ENCODE measurements at places on chromosomes 2 and 18.

- no peak for DNase-seq
Measured at GRCh38 chr2:221205103-221205673, 366.9 kb downstream of the EPHA4 start.

DNA sequence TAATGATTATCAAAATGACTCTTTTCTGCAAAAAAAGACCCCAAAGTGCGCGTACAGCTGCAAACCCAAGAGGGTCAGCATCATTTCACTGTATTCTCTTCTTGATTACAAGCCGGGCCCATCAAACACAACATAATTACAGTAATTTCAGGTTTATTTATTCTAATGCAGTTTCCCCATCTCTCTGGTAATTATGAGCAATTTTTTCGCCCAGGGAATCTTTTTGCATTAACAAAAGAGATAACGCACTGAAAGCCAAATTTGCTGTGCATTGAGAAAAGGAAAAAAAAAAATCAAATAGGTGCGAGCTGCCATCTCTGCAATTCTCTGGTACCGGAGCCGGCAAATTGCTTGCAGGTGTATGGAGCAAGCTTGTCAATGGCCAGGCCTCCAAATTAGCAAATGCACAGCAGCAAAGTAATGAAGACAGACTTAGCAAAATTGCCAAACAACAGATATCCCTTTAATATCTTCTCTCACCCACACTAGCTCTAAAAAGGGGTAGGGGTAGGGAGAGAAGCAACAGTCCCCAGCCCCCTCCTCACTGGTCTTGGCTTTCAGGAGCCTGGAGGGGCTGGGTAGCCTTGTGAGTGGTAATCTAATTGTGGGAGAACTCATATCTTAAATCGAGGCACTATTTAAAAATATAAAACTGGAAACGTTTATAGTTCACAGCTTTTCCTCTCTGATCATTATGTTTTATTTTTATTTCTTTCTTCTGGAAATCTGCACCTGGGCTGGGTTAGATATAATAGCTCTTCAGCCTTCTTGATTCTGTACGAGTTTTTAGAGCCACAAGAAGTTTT, 6.7 kb downstream of the DLX1 start:
- DNase-seq, result no peak

DNA sequence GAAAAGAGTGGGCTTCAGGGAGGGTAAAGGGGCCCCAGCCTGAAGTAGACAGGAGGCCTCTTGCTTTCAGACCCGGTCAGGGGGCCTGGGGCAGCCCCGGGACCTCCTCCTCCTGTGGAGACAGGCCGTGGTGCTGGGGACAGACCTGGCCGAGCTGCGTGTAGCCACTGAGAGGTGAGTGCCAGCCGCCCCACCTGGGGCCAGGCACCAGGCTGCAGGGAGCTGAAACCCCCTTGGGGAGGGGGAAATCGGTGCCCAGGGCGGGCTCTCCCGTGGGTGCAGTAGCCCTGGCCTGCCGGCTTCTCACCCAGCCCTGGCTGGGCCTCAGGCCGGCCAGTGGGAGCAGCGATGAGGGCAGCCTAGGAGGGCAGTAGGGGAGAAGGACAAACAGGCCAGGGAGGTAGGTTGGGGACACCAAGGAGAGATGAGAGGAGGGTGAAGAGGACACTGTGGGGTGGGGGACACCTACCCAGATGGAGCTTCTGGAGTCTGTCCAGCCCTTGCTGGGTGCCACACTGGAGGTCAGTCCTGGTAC, 24.0 kb downstream of the CROCC2 start:
- no peak for DNase-seq

DNA sequence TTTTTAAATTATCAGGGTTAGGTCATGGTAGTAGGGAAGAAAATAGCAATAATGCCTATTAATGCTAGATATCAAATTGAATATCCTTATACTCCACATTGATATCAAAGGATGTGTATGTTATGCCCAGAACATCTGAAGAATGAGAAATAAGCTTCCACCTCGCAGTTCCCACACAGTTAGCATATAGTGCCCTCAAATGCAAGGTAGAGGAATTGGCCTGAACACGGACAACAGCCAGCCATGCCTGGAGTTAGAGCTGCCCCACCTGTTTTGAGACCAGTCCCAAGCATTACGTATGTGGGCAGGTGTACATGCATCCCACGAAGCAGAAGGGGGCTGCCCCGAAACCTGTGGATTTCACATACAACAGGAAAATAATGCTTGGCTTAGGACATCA, 79.6 kb downstream of the SUMO1 start:
- no peak for DNase-seq

- no peak for DNase-seq
Measured at GRCh38 chr2:145593280-145593679, 1073.4 kb upstream of the ZEB2 start.

GRCh38 chr18:46040747-46041104, 31.3 kb downstream of the PSTPIP2 start:
- no peak for DNase-seq

GRCh38 chr18:21897811-21898210, 157.2 kb downstream of the MIB1 start:
- no peak for DNase-seq

GRCh38 chr2:182545420-182546167, 118.8 kb upstream of the PDE1A start:
- no peak for DNase-seq

DNA sequence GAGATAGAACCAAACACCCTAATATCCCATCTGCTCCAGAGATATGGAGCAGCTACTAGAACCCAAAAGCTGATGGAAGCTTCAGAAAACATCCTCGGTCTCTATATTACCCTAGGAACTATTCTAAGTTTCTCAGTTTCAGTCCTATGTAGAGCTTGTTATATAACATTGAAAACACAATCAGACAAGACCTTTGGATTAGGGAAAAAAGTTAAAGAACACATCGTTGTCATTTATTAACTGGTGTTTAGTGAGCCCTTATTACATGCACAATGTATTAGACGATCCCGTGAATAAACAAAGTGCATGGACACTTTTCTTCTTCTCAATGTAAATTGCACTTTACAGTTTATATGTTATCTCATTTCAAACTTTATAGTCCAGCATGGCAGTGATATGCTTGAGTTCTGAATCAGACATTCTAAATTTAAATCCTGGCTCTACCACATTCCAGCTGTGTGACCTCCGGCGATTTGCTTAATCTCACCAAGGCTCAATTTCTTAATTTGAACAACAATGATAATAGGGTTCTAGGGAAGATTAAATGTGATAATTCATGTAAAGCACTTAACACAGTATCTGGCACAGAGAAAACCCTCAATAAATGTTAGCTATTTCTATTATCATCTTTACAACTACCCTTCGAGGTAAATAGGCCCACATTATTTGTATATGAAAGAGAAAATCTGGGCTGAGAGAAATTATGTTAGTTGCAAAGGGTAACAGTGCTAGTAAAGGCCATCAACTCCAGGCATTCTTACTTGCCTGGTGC, 83.6 kb upstream of the PIK3C3 start:
- DNase-seq, result no peak

GRCh38 chr2:5598156-5598555, 94.0 kb upstream of the SOX11 start:
- no peak for DNase-seq

DNA sequence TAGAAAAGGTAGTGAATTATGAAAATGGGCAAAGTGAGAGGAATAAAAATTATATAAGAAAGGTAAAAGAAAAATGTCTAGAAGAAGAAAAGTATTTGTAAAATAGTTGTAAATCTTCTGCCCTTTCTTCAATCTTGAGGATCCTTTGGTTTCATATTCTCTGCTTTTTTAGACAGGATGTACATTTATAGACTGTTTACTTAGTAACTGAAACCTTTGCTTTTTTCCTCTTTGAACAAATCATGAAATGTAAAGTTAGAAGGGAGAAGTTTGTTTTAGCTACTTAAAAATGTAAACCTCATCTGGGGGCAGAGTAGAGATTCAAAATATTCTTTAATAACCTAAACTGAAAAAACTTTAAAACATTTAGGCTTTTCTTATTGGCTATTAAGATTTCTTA, 150.4 kb upstream of the ITGA4 start:
- DNase-seq, result no peak

DNA sequence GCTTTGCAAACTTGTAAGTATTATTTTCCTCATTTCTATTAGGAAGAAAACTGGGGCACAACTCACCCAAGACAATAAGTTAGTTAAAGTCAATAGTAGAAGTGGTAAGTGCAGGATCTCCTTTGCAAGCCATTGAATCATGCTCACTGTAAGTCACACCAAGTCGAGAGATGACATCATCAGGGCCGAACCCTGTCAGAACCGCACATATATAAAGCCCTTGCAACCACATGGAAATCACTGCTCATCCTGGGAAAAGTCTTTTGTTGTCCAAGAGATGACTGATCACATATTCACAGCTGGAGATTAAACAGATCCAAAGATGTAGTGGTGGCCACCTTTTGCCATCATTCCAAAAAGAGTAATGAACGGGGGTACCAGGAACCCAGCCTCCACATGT, 484.8 kb upstream of the ID2 start:
- DNase-seq, result no peak

GRCh38 chr2:15222856-15223255, 338.3 kb downstream of the NBAS start:
- no peak for DNase-seq

- no peak for DNase-seq
Measured at GRCh38 chr2:25400169-25400568, 58.4 kb upstream of the DNMT3A start.

GRCh38 chr2:239821694-239822075, 203.5 kb downstream of the NDUFA10 start:
- DNase-seq, result no peak

DNA sequence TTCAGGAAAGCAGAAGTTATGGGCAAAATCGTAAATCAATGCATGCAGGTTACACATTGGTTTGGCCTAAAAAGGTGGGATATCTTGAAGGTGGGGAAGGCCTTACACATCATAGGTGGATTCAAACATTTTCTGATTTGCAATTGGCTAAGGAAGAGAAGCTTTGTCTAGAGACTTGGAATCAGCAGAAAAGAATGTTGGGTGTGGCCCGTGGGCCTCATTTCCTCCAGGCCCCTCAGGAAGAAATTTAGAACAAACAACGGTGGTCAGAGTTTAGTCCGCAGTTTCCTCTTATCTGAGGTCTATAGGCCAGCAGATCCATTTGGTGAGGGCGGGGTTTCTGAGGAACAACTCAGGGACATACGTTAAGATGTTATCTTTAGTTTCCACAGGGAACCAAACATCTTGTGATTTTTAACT, 50.9 kb upstream of the AFF3 start:
- no peak for DNase-seq

GRCh38 chr2:55111570-55112228, 61.4 kb upstream of the RTN4 start:
- no peak for DNase-seq

DNA sequence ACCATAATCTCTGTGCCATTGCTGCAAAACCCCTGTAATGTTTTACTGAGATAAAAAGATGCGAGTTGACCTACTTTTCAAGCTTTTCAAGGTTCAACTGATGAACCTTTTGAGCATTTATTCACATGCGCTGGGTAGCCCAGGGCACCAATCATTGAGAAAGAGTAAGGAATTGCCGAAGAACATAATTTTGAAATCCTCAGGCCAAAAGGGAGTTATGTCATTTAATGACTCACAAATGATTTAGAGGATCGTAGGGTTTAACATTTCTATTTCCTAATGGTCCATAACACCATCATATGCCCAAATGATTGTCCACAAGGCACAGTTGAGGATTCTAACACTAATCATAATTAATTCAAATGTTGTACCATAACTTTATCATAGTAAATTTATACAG, 20.2 kb upstream of the DLX1 start:
- no peak for DNase-seq

- no peak for DNase-seq
Measured at GRCh38 chr2:217973008-217973787, 29.6 kb downstream of the TNS1 start.

DNA sequence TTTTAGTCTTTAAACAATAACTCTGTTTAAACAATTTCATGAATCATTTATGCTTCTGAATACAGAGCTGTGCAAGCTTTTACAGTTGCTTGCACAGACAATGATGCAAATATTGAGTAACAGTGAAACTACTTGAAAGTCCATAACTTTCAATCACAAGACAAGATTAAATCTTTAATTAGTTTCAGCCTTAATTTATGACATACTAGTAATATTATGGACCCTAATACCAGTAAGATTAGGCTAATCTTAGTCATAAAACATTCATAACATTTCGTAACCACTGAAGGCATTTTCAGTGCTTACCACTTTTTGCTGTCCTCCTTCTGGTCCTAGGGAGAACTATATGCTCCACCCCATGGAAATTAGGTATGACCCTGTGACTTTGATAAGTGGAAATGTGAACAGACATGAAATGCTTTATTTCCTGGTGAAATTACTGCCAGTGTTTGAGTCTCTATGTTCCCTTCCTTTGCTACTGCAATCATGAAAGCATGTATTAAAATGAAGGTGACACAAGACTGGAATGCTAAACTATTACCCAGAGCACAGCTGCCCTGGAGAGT, 1.8 kb upstream of the COBLL1 start:
- no peak for DNase-seq

- no peak for DNase-seq
Measured at GRCh38 chr18:3544537-3544936, 94.6 kb downstream of the TGIF1 start.

GRCh38 chr2:27102329-27102728, 15.8 kb downstream of the KHK start:
- no peak for DNase-seq

DNA sequence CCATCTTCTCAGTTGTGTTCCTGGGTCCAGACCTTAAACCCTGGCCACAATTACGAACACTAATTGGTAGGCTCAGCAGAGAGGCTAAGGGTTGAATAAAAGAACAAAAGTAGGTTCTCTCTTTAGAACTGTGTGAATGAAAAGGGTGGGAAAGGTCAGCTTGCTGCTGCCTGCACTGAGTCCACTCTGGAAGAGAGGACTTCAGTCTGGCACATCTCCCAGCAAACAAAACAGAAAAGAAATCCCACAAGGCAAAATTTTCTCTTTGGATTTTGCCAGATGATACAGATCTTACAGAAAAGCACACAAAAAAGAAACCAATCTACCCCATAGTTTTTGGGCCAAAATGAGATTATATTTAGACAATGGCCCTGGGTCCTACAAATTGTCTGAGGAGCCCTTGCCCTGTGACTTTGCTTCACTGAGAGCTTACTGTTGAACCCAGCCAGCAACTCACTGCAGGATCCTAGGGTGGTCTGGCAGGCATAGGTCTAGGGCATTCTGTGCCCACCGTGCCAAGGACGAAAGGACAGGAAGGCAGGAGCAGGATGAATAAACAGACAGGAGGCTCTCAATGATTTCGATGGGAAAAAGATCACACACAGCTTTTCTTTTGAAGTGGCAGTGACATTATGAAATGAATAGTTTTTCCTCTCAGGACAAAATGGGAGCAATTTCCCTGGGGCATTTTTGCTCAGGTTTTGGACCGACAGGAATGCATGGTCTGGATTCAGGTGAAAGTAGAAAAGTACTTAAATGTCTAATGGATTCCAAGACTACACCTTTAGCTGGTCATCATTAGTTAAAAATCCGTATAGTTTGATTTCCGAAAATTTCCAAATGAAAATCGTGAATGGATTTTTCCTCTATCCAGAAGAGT, 68.4 kb upstream of the STAM2 start:
- DNase-seq, result no peak

DNA sequence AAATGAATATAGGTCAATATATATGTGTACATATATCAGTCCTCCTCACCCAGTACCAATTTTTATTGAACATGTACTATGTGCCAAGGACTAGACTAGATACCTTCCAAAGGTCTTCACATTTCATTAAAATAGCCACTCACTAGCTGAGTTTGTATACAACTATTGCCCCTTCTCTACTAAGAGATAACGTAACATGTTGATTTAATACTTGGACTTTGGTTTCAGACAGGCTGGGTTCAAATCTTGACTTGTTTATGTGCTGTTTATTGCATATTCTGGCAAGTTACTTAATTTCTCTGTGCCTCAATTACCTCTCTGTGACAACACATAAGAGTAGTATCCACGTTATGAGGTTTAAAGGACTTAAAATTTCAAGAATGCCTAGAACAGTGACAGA, 184.5 kb downstream of the MTX2 start:
- no peak for DNase-seq
